Stimulated activated CD4-positive, alpha-beta T cell treated with anti-CD3 and anti-CD28 coated beads, Interleukin-15, amount 100 ng/mL, for 24 hours (primary cell): ENCODE measurements at places on chromosomes 11 and 22.

DNA sequence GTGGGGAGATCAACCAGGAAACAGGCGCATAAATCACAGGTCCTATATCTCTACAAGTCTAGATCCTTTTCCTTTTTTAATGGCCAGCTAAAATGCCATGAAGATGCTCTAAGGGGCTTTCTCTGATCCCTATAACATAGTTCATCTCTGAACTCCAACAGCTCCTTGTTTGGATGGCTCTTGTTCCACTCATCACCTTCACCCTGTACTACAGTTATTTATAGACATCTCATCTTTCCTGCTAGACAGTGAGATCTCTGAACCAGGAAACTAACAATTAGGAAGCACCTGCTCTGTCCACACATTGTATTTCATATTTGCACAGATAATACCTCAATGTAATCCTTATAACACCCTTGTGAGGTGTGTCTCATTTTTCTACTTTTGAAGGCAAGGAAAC lies 31.6 kb downstream of the KCNA4 start:
- no peak for DNase-seq

DNA sequence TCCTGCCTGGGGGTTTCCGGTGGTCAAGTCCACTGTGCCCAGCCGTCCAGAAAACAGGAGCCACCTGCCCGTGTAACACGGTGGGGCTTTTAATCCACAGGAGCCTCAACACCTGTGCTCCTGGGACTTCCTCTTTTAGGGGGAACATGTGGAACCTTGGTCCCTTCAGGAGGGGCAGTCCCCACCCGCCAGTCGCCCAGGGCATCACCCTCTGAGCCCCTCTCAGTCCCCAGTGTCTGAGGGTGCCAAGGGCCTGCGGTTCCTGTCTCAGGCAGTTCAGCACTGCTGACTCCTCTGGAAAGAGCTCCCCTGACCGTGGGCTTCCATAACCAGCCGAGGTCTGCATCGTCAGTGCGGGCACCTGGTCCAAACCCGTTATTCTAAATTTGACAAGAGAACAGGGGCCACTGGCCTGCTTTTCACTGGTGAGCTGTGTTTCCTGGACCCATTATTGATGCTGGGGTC lies 15.8 kb downstream of the KRTAP5-5 start:
- DNase-seq = no peak

GRCh38 chr11:122634501-122634900 lies 21.0 kb upstream of the UBASH3B start:
- no peak for DNase-seq

DNA sequence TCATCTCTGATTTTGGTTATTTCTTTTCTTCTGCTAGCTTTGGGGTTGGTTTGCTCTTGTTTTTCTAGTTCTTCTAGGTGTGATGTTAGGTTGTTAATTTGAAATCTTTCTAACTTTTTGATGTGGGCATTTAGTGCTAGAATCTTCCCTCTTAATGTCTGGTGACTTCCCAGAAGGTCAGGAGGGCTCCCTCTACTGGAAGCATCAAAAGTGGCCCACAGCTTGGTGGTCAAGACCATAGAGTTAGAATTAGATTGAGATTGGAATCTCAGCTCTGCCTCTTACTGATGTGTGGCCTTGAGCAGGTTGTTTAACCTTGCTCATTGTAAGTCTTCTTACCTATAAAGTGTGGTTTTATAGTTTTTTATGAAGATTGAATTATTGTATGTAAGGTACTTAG lies 99.3 kb downstream of the FDX1 start:
- peak; percentile 11 for DNase-seq

DNA sequence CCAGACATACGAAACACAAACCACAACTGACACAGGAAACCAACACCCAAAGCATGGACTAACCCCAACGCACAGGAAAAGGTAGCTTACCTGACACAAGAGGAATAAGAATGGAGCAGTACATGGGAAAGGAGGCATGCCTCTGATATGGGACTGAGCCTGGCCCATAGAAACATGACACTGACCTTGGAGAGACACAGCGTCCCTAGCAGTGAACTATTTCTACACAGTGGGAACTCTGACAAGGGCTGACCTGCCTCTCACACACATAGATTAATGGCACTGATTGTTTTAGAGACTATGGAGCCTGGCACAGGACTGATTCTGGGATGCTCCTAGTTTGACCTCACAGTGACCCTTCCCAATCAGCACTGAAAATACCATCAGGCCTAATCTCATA lies 12.0 kb downstream of the CCKBR start:
- DNase-seq = no peak

DNA sequence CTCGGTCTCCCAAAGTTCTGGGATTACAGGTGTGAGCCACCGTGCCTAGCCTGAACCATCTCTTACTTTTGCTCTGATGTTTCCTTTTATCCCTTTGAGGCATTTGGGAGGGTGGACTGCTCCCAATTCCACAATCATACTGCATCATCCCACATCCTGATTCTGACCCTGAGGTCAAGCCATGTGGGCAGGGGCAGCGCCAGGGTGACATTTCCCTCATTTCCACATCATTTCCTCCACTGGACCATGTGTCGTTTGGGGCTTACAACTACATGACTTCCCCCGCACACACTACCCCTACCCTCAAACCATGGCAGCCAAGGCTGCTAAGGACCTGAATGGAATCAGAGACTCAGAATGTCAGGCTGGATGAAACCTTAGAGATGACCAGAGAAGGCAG lies 26.4 kb upstream of the ZBTB16 start:
- no peak for DNase-seq

DNA sequence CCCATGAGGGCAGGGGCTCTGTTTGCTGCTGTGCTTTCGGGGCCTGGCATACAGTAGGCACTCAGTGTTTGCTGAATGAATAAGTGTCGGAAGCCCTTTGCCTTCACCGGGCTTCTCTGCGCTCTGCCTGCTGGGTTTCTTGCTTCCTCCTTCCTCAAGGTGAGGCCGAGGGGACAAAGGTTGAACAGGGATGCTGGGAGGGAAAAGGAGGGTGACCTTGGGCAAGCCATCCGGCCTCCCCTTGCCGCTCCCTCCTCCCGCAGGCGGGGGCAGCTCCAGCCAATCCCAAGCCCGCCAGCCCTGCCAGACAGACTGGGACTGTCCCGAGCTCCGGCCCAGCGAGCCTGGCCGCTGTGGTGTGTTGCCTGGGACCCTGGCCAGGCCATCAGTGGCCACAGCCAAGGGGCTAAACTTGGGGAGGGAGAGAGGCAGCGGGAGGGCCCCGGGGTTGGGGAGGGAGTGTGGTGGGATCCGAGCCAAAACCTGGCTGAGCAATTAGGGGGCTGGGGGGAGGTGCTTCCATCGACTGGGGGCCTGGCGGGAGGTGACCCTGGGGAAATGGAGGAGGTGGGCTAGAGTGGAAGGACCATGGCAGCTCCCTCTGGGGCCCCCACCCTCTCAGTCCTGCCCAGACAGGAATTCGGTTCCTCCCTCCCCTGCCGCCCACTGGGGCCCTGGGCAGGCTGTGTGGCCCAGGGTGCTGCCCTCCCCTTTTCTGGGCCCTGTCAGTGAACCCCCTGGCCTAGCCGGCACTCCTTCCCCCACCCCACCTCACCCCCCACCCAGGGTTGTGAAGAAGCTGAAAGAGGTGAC lies 3.4 kb upstream of the RCOR2 start:
- no peak for DNase-seq

GRCh38 chr11:125514336-125515101 lies 18.5 kb upstream of the FEZ1 start:
- DNase-seq = peak; percentile 72

GRCh38 chr11:439315-440064 lies 2.3 kb downstream of the ANO9 start:
- no peak for DNase-seq

GRCh38 chr11:64007629-64008282 lies 21.5 kb downstream of the OTUB1 start:
- DNase-seq = no peak

DNA sequence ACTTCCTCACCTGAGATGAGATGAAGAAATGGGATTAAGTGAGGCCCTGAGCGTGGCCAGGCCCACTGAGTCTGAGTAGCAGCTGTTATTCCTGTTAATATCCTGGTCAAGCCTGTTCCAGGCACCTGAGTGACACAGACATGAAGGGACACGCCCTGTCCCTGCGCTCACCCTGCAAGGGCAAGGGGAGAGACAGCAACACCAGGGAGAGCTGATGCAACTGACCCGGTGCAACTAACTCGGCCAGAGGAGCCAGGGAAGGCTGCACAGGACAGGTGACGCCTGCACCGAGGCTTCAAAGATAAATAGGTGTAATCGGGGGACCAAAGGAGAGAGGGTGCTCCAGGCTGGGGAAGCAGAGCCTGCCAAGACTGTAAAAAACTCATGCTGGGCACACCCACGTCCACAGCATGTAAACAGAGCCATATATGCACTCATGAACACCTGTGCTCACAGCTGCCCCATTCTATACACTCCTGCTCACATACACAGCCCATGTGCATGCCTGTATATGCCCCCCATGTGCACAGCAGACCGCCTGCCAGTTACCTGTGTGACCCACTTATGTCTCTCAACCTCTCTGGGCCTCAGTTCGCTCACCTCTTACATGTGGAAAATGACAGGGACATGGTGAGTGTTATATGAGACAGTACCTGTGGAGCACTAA lies 22.8 kb upstream of the GCAT start:
- no peak for DNase-seq

GRCh38 chr22:25112538-25113253 lies 87.0 kb upstream of the CRYBB3 start:
- no peak for DNase-seq

- no peak for DNase-seq
These were observed 24.2 kb downstream of the KREMEN1 start for GRCh38 chr22:29096736-29097669.

GRCh38 chr22:19045094-19045493 lies 77.1 kb downstream of the DGCR2 start:
- DNase-seq = no peak

GRCh38 chr22:38754751-38755154 lies 1.0 kb downstream of the SUN2 start:
- peak; percentile 69 for DNase-seq

GRCh38 chr22:28857288-28857687 lies 26.1 kb upstream of the ZNRF3 start:
- no peak for DNase-seq

DNA sequence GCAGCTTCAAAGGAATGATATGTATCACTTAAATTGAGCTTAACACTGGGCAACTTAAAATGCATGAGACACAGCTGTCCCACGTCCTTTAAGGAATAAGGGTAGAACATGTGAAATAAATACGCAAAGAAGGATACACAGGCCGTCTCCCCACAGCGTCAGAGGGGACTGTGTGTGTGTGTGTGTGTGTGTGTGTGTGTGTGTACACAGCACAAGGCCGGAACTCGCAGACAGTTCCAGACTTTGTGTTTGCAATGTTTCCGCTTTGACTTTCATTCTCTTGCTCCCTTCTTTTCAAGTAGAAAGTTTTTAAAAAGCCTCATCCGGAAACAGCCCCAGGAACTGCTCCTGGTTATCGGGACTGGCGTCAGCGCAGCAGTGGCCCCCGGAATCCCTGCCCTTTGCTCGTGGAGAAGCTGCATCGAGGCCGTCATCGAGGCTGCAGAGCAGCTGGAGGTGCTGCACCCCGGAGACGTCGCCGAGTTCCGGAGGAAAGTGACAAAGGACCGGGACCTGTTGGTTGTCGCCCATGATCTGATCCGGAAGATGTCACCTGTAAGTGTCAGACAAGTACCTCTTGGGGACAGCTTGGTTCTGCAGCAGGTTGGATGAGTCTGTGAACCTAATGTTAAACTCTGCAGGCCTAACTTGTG lies 13.3 kb downstream of the FAM118A start:
- DNase-seq = no peak

DNA sequence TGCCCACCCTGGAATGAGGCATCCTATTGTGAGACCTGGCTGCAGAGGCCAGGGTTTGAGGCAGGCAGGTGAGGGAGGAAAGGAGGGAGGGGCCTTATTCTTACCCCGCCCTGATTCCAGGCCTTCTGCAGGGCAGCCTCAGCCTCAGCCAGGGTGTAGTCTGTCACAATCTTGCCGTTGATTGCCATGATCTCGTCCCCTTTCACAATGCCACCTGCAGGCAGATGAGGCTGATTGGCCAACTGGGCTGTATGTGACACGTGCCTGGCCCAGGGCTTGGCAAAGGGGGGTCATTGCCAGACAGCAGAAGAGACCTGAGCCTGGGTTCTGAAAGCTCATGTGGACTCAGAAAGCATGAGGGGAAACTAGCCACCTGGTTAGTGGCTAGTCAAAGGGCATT lies 21.4 kb upstream of the ABCC8 start:
- no peak for DNase-seq

GRCh38 chr11:62794201-62794775 lies 2.5 kb upstream of the TMEM223 start:
- DNase-seq = no peak

DNA sequence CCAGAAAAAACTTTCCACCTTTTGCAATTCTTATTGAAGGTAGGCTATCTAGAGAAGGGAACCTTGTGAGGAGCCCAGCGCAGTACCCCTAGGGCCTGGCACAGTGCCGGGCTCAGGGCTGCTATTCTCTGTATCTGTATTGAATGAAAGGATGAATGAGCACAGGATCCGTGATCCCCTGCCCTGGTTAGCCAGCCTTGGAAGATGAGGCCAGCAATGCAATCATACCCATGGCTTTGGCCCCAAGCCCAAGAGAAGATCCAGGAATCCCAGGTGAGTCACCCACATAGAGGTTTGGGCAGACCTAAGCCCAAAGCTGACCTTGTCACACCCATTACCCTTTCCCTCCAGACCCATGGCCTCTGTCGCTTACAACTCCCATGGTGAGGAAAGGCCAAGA lies 92.5 kb upstream of the CD82 start:
- no peak for DNase-seq

- DNase-seq = peak; percentile 25
These were observed 136.4 kb downstream of the CCDC81 start for GRCh38 chr11:86511086-86511551.

GRCh38 chr11:123413636-123414035 lies 16.4 kb upstream of the GRAMD1B start:
- DNase-seq = no peak

DNA sequence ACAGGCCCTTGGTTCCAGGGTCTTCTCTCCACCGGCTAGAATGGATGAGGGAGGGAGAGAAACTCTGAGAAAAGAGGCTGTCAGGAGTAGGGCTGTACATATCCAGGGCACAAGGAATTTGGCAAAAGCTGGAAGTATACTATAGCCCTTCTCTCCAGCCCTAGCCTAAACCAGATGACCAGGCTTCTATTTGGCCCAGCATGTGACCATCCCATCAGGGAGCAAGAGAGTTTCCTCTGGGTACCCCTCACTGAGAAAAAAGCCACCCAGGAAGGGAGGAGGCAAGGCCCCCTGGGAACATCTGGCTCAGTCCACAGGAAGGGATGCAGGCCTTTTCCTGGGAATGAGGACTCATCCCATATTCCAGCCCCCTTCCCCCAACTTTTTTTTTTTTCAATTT lies 8.3 kb downstream of the CD44 start:
- DNase-seq = no peak

DNA sequence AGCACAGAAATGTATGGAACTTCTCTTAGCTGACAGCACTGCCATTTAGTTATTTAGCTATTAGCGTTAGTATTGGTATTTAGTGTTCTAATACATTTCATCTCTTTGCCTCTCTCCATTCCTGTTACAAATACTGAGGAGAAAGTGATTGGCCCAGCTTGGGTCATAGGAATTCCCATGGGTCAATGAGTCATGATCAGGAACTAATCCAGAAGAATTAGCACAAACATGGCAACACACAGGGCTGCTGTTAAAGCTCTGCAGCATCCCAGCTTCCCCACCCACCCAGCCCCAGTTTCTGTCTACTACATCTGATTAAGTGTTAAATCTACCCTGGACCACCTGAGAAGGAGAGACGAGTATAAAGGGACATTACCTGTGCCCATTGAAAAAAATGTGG lies 36.1 kb downstream of the PDGFD start:
- no peak for DNase-seq

- DNase-seq = no peak
These were observed 173.3 kb upstream of the PDGFD start for GRCh38 chr11:104337273-104337672.
